ENCODE measurements at places on chromosomes 4 and X. TPM values are rescaled to one million over a fixed set of nuclear protein-coding genes. Genes with fewer than 3 reads are reported as not detected.

DNA sequence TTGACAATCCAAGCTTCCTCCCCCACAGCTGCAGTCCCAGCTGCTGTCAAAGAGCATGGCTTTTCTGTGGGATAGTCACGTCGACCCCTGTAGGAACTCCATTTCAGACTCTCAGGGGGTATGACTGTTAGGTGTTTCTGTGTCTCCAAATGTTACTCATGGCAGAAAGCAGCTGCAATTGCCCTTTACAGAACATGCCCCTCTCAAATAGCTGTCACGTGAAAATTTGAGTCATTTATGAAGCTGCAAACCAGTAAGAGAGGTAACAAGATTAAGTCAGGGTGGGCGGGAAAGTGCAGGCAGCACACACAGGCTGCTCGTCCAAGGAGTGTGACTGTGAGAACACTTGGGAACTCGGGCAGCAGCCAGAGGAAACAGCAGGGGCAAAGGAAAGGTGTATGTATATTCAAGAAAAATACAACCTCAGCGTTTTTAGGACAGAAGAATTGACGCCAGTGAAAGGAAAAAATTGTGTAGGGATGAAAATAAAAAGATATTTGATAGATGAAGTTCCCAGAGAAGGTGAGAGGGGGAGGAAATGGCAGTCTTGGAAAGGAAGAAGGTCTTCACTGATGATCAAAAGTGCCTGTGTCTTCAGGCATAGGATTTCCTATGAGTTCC lies 66.5 kb upstream of the TMEM184C start:
- no peak for DNase-seq

Gene CEP135
- total RNA-seq: 13.6 TPM

DNA sequence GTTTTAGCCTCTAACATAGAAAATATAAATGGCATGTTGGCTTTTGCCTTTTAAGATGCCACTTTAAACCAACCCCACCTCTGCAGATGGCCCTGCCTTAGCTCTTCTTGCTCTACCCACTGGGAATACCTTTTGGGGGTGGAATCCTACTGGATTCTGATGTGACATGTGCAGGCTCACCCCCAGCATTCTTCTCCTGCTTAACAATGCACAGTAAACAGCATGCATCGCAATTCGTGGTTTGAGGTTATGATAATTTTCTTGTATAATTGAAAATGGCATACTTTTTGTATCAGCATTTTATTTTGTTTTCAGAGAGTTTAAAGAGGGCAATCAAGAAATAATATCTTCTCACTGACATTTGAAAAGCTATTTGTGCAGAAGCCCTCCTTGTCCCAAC lies 167.9 kb downstream of the AREG start:
- no peak for DNase-seq

DNA sequence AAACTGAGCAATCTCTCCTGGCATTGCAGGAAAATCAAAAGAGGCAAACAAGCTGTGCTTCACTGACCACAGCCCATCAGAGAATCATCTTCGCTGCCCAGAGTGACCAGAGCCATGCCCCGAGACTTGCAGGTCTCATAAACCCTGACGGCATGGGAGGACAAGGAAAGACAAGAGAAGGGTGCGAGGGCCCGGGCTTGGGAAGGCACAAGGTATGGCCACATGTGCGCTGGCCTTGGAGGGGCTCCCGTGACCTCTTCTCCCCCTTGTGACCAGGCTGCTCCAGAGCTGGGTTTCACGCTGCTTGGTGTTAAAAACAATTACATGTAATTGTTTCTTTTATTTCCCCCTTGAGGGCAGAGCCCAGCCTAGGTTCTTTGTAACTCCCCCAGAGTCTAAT lies 20.8 kb downstream of the DCTD start:
- DNase-seq: no peak

Gene TRPC3
- total RNA-seq: 0.26 TPM

- DNase-seq: no peak
These were observed 11.0 kb downstream of the EREG start for GRCh38 chr4:74375824-74376426.

- DNase-seq: no peak
These were observed 108.5 kb downstream of the PHKA2 start for GRCh38 chrX:18875256-18875878.

Data from WTC11 (cell line).